Upper lobe of left lung (tissue), 6 donors: ENCODE measurements at places on chromosomes 12 and 14. TPM values are rescaled to one million over a fixed set of nuclear protein-coding genes. Genes with fewer than 3 reads are reported as not detected.

DNA sequence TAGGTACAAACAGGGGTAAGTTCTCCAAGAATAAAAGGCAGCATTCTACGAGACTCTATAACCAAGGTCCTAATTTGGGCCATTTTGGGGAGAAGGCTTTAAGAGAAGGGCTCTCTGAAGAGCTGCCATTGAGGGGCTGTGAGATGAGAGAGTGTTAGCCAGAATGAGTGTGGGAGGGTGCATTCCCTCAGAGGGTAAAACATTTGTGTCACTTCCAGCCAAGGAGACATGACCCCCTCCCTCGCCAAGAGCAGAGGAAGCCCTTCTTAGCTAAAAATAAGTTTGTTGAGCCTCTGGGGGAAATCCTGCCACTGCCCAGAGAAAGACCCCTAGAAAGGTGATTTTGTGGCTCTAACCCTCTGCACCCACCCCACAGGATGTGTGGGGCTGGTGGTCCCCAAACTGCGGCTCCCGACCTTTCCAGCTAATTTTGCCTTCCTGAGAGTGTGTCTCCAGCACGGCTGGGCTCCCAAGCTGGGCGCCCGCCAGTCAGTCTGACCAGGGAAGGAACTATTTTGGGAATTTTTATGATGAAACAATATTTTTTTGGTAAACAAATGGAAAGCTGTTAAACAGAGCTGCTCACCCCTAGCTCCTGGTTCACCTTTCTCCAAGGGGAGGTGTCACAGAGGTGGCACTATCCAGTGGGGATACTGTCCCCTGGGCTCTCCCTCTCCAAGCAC, 65.9 kb upstream of the JDP2 start:
- DNase-seq = no peak

DNA sequence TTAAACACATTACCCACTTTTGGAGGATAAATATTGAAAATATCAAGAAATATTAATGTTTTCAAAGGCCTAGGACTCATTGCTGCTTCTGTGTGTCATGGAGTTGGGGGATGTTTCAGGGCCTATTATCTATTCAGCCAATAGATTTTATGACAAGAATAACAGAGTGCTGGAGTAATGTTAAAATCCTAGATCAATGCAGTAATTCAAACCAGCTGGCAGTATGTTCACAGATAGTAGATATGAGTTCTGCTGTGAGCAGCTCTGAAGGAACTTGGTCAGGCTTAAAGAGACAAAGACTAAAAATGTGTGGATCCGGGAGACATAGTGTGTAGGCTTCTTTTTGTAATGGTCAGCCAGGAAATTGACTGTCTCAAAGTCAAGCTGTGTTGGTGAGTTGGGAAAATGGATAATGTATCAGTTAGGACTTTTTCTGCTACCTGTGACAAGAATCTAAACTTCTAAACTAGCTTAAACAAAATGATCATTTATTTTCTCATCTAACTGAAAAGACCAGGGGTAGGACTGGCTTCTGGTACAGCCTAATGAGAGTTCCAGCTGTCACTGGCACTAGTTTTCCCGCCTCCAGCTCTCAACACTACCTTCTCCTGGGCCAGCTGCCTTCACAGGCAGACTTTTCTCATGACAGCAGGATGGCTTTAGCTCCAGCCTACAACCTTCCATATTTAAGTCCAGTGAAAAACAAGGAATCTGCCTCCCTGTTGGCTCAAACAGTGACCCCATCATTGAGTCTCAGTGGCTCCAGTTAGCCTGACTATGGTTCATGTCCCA, 16.3 kb upstream of the POLR3B start:
- no peak for DNase-seq

DNA sequence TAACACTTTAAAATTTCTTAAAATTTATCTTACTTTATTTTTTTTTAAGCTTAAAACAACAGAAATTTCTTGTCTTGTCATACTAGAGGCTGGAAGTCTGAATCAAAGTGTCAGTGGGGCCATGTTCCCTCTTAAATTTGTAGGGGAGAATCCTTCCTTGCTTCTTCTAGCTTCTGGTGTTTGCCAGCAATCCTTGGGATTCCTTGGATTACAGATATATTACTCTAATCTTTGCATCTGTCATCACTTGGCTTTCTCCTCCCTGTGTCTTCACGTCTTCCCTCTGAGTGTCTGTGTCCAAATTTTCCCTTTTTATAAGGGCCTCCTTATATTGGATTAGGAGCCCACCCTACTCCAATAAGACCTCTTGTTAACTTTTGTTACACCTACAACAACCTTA, 135.6 kb upstream of the PTPRB start:
- DNase-seq = no peak

GRCh38 chr12:99444859-99445316, 202.7 kb upstream of the GARIN6 start:
- no peak for DNase-seq

GRCh38 chr12:56020423-56021184, at the start of gene IKZF4:
Gene IKZF4 (plus strand): TSS chr12:56021043. CDS start chr12:56021494, 451 bp downstream.
- peak; percentile 62 for DNase-seq

DNA sequence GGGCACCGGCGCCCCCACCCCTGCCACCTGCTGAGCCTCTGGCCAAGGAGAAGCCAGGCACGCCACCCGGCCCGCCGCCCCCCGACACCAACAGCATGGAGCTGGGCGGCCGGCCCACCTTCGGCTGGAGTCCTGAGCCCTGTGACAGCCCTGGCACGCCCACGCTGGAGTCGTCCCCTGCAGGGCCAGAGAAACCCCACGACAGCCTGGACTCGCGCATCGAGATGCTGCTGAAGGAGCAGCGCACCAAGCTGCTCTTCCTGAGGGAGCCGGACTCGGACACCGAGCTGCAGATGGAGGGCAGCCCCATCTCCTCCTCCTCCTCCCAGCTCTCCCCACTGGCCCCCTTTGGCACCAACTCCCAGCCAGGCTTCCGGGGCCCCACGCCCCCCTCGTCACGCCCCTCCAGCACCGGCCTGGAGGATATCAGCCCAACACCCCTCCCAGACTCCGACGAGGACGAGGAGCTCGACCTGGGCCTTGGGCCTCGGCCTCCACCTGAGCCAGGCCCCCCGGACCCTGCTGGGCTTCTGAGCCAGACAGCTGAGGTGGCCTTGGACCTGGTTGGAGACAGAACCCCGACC, 6.5 kb downstream of the SETD1B start:
- DNase-seq = no peak

DNA sequence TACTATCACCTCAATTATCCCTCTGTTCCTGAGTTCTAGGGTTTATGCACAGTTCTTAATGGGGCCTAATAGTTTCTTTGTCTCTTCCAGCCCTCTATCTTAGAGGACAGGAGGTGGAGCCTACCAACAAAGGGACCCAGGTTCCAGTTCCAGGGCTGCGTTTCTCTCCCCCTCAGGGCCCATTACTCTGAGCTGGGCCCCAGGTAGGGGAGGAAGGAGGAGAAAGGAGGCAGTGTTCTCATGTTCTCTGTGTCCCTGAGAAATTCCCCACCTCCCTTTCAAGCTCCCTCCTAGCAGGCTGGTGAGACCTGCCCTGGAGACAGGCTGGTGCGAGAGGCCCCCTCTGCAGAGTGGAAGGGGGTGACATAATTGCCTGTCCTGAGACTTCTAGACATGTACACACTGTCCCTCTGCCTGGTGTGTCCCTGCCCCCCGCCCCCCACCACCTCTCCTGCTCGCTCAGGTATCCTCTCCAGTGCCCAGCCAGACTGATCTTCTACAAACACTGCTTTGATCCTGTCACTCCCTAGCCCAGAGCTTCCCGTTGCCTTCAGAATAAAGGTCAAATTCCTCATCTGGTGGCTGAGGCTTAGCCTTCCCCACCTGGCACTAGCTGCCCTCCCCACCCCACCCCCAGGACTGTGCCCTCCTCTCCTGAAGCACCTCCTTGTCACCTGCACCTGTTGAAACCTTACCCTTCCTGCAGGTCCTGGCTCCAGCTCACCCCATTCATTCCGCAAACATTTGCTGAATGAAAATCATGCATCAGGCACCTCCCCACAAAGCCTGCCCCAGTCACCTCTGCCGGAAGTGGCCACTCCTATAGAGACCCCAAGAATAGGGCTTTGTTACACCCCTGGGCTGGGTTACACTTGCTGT, 21.1 kb upstream of the KRT8 start:
- DNase-seq = peak; percentile 69

DNA sequence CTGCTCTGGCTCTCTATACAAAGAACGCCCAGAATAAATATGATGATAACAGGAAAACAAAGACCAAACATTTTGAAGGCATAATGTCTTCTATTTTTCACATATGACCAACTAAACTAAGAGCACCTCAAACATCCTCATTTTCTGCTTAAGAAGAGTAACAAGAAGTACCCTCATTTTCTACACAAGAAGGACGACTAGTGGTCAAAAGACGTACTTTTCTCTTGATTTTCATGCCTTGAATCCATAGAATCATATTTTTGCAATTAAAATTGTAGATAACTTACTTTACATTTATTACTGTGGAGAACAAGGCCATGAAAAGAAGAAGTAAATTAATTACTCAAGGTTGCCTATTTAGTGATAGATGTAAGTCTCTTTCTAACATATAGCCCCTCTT, 358.6 kb downstream of the DUSP6 start:
- DNase-seq = no peak

DNA sequence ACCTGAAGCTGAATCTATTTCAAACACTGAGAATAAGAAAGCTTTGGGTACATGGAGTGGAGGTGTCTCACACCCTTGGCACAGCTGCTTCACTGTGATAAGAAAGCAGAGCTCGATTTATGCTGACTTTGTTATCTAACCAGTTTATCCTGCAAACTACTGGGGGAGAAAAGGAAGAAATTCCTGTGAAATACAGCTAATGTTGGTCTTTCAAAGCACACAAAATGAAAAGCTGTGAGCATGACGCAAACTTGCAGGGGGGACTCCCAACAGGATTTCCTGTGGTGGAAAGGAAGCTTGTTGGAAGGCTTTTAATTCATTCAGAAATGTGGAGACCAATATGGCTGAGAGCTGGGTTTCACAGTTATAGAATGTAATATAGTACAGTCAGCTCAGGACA, 53.4 kb downstream of the SRGAP1 start:
- DNase-seq = no peak

DNA sequence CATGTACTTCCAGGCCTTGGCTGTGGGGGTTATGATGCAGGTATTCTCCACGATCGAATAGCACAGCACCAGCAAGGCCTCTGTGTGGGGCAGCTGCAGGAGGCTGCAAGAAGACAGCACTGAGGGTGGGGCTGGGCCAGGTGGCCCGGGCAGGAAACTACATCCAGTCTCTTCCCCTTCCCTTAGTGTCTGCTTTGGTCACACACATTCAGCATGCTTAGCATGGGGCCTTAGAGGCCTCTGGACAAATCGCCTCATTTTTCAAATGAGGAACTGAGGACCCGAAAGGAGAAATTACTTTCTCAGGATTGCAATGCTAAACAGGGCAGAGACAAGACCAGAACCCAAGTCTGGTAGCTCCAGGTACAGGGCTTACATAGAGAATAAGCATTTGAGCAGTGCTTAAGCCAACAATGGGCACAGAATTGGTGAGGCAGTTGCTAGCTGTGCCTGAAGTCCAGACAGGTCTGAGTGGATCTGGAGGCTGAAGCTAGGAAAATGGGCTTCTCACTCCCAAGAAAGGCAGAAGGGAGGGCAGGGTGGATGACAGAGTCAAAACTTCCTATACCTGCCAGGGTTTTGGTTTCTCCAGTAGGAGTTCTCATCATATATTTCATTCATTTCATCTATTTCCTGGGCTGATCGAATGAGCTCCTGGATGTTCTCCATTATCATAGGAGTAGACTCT, 3.5 kb downstream of the ACRBP start:
- DNase-seq = no peak

DNA sequence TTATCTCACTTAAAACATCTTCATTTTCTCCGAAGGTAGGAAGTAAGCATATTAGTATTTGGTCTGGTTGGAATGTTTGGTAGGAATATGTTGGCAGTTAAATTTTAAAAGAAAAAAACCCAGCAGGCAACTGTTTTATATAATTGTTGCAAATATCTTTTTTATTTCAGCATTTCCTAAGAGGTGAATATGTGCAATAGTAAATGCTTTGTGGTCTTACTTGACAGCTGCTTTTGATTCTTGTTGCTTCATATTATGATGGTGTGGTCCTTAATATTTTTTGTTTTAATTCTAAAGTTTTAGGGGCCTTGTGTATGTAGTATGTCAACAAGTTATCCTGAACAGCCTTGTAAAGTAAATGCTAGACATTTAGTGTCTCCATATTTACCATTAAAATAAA, 6.3 kb downstream of the TRAFD1 start:
- DNase-seq = no peak

DNA sequence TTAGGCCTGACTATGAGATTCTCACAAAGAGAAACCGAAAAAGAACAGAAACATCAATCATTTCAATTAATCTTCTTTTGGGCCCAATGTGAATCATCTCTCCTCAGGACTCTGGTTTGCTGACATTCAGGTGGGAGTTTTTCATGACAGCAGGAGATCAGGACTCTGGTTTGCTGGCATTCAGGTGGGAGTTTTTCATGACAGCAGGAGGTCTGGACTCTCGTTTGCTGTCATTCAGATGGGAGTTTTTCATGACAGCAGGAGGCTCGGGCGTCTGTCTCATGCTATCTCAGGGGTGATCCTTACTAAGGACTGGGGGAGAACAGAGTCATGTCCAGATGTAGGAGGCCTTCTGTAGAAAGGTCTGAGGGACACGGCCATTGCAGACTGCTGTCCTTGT, 40.1 kb upstream of the PARP11 start:
- DNase-seq = no peak

CELA1 gene
- not detected for total RNA-seq

TUNAR gene
- total RNA-seq = not detected

NFATC4 gene
- total RNA-seq = 34.3 TPM

PRB2 gene
- not detected for total RNA-seq
